ENCODE measurements at places on chromosomes 1 and 21.

DNA sequence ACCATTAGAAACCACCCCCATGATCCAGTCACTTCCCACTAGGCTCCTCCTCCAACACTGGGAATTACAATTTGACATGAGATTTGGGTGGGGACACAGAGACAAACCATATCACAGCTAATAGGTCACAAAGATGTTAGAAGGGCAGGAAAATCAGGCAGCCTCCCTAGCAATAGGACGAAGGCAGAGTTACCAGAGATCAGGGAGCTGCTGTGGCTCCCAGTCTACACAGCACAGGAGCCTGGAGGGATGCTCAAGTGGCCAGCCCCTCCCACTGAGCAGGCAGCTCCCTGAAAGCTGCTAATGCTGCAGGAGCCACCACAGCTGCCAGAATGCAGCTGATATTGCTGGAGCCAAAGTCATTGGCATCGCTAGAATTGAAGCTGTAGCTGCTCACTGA lies 51.0 kb downstream of the CR1L start:
- no peak for DNase-seq

- DNase-seq: peak; percentile 52
These were observed 69.2 kb downstream of the OBSCN start for GRCh38 chr1:228276901-228277490.

- no peak for DNase-seq
These were observed 128.8 kb downstream of the MACF1 start for GRCh38 chr1:39333296-39333695.

GRCh38 chr1:107048241-107048640 lies 8.2 kb upstream of the PRMT6 start:
- no peak for DNase-seq

- no peak for DNase-seq
These were observed 19.7 kb upstream of the KCNC4 start for GRCh38 chr1:110190282-110190929.

DNA sequence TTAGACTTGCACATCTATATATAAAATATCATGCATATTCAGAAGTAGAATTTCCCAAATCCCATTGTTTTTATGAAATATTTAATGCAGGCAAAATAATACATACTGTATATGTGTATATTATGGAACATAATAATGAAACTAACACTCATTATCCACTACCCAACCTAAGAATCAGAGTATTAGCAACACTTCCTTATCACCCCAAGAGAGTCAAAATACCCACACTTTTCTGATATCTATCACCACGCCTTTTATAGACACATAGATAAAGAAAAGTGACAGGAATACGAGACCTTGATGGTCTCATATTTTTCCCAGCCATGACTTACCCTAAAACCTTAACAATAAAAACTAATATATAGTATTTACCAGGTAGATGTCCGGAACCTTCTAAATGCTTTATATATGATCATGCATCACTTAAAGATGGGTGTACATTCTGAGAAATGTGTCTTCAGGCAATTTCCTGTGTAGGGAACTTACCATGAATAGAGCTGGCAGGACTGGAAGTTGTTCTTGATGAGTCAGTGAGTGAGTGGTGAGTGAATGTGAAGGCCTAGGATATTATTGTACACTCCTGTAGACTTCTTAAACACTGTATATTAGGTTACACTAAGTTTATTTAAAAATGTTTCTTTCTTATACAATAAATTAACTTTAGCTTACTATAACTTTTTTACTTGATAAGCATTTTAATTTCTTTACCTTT lies 45.5 kb downstream of the TNFSF4 start:
- DNase-seq: no peak

DNA sequence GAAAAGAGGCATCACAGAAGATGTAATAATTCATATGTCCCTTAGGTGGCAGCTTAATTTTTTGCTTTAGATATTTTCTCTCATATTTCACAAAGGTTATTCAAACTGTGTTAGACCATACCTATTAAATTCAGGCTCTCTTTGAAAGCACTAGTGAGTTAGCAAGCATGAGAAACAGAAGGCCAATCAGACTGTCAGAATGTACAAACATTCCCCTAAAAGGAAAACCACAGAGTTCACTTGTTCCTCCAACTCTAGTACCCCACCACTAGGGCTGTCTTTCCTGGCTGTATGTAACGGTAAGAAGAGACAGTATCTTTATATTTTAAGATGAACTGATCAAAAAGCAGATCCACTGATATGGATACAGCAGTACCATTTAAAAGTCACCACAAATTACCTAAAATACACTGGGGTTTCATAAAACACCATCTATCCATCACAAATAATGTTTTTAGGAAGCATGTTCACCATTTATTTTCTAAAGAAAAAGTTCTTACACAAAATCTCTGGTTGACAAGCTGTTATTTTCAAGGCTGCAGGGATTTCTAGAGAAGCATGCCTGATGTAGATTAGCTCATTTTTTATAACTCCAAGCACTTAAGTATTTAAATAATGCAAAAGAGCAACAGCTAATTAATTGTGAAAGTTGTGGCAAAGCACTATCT lies 1.8 kb downstream of the ARPC5 start:
- no peak for DNase-seq

- no peak for DNase-seq
These were observed 52.2 kb upstream of the ETS2 start for GRCh38 chr21:38753557-38753971.

GRCh38 chr1:88946861-88947260 lies 45.6 kb downstream of the KYAT3 start:
- no peak for DNase-seq

- no peak for DNase-seq
These were observed 105.4 kb downstream of the ATP6V1G3 start for GRCh38 chr1:198435056-198435455.

- peak; percentile 36 for DNase-seq
These were observed 196.6 kb downstream of the MATN1 start for GRCh38 chr1:30526652-30527345.

DNA sequence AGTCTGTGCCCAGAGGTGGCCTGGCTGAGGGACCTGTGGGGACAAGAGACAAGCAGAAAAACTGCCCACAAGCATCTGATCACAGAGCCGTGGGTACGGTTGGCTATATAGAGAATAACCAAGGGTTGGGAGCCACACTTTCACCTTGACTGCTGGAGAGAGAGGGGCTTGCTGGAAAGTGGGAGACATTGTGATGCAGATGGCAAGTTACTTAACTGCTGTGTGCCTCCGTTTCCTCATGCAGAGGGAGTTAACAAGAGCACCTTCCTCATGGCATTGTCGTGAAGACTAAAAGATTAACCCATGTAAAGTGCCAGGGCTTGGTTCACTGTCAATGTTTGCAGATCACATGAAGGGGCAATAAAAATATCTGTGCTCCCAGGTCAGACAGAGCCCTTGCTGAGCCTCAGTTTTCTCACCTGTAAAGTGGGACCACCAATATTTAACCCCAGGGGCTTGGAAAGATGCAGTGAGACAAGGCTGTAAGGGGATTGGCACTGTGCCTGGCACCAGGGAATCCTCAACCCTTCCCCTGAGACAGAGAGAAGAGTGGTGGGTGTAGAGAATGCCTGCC lies 52.8 kb downstream of the SDC3 start:
- no peak for DNase-seq

GRCh38 chr1:174963529-174964125 lies 36.1 kb upstream of the CACYBP start:
- no peak for DNase-seq

All from ecto neural progenitor cell (in vitro differentiated cells).